ENCODE measurements at places on chromosomes 12 and 14.

DNA sequence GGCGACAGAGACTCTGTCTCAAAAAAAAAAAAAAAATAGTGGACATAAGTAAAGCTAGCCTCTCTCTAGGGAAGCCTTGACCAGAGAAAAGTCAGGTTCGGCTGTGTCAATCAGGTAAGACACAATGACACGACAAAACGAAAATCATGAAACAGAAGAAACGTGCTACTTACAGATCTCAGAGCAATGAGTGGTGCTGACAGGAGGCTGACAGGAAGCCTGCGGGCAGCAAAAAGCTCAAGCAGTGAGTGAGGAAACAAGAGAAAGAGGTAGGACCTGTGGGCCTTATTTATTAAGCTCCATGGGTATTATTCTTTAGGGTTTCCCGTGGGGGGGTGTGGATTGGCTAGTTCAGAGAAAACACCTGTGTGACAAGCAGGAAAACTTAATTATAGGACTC, 363.1 kb downstream of the KCNH5 start:
- no peak for DNase-seq

GRCh38 chr14:104496095-104496494, 83.5 kb upstream of the C14orf180 start:
- no peak for DNase-seq

DNA sequence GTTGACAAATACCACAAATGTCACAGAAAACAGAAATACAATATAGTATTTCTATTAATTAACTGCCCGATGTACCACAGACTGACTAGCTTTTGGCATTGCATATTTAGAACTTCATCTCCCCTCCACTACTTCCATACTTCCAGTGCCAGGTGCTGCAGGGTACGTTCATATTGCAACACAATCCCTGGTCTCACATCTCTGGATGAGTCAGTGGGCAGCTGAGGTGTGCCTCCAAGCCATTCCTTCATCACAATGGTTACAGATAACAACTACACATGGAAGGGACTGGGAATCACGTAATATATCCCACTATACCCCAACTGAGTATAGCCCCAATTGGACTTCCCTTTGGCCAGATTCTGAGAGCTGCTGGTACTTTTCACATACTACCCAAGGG, 31.1 kb downstream of the CCDC198 start:
- no peak for DNase-seq

DNA sequence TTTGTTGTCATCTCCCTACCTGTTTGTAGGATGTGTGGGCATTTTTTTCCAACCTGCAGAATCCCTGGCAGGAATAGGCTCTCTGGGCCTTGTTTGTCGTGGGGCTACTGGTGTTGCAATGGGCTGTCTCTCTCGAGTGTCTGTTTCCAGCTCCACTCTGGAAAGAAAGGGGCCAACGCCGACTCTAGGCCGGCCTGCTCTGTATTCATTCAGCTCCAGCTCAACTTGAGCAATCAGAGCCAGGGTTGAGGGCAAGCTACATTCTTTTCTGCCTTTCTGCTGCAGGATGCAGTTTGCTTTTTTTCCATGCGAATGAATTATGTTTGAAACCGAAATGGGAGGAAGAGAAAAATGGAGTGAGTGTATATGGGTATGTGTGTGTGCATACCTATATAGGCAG, 2.3 kb downstream of the JDP2 start:
- peak; percentile 51 for DNase-seq

- DNase-seq: no peak
Measured at GRCh38 chr14:87901652-87902051, 91.3 kb downstream of the GALC start.

- no peak for DNase-seq
Measured at GRCh38 chr12:65505386-65506121, 227.1 kb downstream of the MSRB3 start.

GRCh38 chr12:108821407-108822397, 35.7 kb downstream of the SSH1 start:
- peak; percentile 61 for DNase-seq

DNA sequence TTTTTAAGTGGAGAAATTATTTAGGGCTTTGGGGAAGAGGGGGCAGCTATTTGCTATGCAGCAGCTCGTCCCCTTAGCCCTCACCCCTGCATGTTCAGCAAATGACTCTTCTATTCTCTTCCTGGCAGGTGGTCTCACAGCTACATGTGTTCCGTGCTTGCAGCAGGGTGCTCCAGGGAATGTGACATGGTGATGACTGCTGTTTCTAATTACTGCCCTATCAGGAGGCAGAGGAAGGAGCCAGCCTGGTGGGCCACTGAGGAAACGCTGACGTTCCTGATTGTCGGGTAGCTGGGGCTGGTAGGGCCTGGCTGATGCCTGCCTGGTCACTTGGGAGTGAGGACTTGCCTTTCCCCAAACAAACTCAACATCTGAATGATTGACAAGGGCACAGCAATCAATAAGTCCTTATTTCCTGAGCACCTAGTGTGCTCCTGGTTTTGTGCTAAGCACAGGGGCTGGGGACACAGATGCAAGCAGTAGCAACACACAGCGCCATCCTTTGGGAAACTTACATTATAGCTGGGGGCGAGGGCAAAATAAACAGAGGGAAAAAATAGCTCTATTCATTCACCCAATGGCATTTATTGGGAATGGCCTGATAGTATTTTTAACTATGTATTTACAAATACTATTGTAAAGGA, 377.8 kb downstream of the FUT8 start:
- DNase-seq: peak; percentile 50

DNA sequence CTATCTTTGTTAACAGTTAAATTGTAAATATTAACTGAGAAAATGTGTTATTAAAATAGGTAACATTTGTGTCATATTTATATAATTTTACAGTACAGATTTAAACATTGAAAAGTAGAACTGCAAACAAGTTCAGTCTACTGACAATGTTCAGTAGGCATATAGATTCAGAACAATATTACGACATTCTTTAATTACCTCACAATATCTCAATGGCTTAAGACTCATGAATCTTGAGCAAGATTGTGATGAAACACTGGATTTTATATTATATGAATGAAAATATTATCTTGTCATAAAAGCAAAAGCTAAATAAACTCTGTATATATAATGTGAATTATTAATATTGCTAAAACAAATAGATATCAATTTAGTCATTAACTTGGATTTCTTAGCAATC, 194.9 kb downstream of the ADAMTS20 start:
- no peak for DNase-seq

- peak; percentile 4 for DNase-seq
Measured at GRCh38 chr14:63759456-63759855, 31.6 kb upstream of the SGPP1 start.

- peak; percentile 60 for DNase-seq
Measured at GRCh38 chr14:62691647-62692489, 353.4 kb downstream of the KCNH5 start.

- DNase-seq: peak; percentile 9
Measured at GRCh38 chr14:78519863-78520262, 349.7 kb downstream of the NRXN3 start.

GRCh38 chr14:61227884-61228591, 53.1 kb downstream of the TMEM30B start:
- no peak for DNase-seq

DNA sequence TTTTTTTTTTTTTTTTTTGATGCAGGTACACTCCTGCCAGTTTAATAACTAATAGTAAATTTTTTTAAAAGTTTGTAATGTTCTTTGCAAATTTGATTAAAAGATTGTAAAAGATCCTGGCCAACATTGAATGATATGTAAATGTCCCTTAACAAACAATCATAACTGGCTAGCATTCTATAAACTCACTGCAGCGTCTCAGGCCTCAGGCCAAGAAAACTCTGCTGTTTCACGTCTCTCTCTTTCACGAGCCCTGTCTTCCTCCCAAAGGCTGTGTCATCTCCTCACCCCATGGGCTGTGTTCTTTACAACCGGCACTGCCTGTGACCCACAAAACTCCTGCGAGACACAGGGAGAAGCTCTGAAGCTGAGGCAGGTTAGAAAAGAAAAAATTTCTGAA, 103.3 kb downstream of the NUAK1 start:
- DNase-seq: no peak

All from fibroblast of skin of right quadriceps (primary cell).